ENCODE measurements at places on chromosomes 6 and 20. TPM values are rescaled to one million over a fixed set of nuclear protein-coding genes. Genes with fewer than 3 reads are reported as not detected.

GRCh38 chr20:47320990-47321805 lies 35.3 kb downstream of the ZMYND8 start:
- H3K27ac ChIP-seq, result no peak overlapping the region
- no peaks in the 10 kb centered on the region for H3K27me3 ChIP-seq
- no peak overlapping the region for H3K4me3 ChIP-seq
- no peak for DNase-seq
- peaks cover 5% of the 10 kb centered on the region for H3K36me3 ChIP-seq

GRCh38 chr20:49572857-49573256 lies 4.9 kb upstream of the PTGIS start:
- H3K4me1 ChIP-seq, result peaks cover 14% of the 10 kb centered on the region
- DNase-seq, result no peak
- no peak overlapping the region for H3K27ac ChIP-seq
- H3K4me3 ChIP-seq, result no peak overlapping the region
- H3K27me3 ChIP-seq, result no peaks in the 10 kb centered on the region
- no peaks in the 10 kb centered on the region for H3K36me3 ChIP-seq

- no peak overlapping the region for H3K27ac ChIP-seq
- no peaks in the 10 kb centered on the region for H3K27me3 ChIP-seq
- H3K4me1 ChIP-seq, result no peaks in the 10 kb centered on the region
- DNase-seq, result no peak
These were observed 8.6 kb downstream of the CEP57L1 start for GRCh38 chr6:109103942-109104341.

GRCh38 chr6:10210052-10210451 lies 204.8 kb downstream of the TFAP2A start:
- no peaks in the 10 kb centered on the region for H3K4me1 ChIP-seq
- DNase-seq, result no peak
- no peak overlapping the region for H3K27ac ChIP-seq

The MYCT1 gene
- total RNA-seq, result 0.44 TPM

The RNF182 gene
- total RNA-seq, result 0.16 TPM

The CALHM4 gene
- total RNA-seq, result not detected

GRCh38 chr6:152246554-152247337 lies 390.4 kb downstream of the SYNE1 start:
- no peaks in the 10 kb centered on the region for H3K27me3 ChIP-seq
- H3K27ac ChIP-seq, result no peak overlapping the region
- no peak overlapping the region for H3K4me3 ChIP-seq
- no peak for DNase-seq

DNA sequence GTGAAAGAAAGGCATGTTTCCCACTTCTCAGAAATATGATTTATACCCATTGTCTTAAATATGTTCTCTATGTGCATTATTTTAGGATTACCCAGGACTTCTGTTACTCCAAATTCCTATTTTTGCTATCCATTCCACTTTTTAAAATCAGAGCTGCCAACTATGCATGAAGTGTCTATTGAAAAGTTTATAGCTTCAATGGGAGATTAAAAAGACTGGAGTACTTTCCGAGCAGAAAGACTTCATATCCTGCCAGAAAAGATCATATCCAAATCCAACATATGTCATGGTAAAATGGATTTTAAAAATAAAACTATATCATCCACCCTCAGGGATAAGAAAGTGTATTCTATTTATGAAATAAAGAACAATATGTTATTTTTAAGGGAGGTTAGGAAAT lies 212.7 kb downstream of the COL12A1 start:
- H3K36me3 ChIP-seq, result no peaks in the 10 kb centered on the region
- no peaks in the 10 kb centered on the region for H3K27me3 ChIP-seq
- no peaks in the 10 kb centered on the region for H3K4me1 ChIP-seq
- H3K4me3 ChIP-seq, result no peak overlapping the region
- H3K27ac ChIP-seq, result no peak overlapping the region
